ENCODE measurements at places on chromosomes 2 and 18.

DNA sequence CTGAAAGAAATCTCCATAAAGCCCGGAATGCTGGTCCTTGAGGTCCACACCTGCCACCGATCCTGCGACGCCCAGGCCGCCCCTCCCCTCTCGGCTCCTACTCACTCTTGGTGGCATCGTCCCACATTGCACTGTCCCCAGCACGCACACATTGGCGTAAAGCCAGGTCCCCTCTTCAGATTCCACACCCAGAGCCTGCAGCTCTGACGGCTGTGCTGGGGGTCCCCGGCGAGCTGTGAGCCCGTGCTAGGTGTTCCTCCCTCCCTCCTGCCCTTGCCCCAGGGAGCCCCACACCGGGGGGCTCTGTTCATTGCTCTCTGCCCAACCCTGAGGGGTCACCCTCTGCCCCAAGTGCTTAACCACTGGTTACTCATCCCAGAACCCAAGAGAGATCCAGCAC lies 8.5 kb downstream of the TPO start:
- no peak for DNase-seq

DNA sequence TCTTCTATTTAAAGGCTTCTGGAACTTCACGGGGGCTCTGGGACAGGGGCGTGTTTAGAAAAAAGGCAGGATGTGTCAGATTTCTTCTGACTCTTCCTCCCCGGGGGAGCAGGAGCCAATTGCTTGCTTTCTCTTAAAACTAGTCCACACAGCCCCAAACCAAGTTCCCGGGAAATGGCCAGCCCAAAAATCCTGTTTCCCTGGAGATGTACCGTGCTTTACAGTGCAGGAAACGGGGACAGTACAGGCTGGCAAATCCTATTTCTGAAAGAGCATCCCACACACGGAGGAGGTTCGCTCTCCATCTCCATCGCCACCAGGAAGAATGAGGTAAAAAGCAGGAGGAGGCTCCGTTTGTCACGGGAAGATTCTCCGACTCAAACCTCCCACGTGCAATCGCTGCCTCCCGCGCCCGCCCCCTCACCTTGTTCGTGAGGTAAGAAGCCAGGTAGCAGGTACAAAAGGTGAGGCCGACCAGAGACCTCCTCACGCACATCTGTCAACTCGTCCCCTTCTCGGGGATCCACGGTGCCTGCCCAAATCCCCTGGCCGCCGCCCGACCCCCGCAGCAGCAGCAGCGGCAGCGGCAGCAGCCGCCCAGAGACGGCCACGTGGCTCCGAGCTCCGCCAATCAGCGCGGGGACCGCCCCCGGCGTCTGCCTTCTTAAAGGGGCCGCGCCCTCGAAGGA lies 15.6 kb upstream of the RIOK3 start:
- peak; percentile 51 for DNase-seq

- DNase-seq: no peak
These were observed 706 bp downstream of the UBXN2A start for GRCh38 chr2:23940718-23941620.

DNA sequence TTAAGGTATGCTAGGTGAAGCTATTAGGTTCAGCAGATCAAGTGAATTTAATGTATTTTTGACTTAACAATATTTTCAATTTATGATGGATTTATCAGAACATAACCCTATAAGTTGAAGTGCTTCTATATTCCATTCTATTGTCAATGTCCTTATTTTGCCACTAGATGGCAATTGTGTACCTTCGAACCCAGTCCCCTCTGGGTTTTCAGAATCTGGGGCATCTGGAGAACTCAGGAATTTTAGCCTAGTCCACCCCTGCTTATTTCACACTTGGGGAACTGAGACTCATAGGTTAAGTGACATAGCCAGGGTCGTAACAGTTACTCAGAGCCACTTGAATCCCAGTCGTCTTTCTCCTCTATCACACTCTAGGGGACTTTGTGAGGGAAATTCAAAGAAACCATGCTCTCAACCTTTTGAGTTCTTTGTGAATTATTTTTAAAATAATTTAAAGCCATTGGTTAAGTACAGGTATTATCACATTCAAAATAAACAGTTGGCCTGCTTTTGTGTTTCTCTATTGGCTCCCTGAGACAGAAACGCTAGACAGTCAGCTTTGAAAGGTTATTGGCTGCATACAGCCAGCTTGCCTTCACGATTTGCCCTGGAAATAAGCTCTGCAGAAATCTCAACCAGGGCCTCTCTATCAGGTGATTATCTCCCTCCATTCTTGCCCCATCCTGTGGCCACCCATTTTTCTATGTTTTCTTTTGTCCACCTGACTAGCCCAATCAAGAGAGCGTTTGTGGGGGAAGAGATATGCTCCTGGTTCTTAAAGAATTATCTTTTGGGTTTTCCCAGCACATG lies 145.0 kb downstream of the TTC27 start:
- no peak for DNase-seq

DNA sequence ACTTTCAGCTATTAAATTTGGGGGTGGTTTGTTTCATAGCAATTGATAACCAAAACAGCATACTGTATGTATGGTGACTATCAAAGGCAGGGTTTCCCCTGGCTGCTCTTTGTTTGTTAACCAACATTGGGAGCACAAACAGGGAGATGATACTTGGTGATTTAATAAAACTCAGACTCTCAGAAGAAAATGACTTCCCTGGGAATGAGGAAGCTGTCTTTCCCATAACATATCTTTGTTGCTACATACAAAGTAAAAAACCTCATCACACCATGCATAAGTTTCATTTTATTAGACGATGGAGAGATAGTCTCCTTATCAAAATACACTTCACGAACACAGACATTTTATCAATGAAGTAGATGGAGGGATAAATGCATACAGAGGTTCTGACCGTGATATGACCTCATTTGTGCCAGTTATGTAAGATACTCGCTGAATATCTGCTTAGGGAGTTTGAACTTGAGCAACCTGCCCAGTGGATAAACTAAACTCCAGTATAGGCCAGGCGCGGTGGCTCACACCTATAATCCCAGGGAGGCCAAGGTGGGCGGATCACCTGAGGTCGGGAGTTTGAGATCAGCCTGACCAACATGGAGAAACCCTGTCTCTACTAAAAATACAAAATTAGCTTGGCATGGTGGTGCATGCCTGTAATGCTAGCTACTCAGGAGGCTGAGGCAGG lies 3.8 kb upstream of the NFE2L2 start:
- DNase-seq: no peak

DNA sequence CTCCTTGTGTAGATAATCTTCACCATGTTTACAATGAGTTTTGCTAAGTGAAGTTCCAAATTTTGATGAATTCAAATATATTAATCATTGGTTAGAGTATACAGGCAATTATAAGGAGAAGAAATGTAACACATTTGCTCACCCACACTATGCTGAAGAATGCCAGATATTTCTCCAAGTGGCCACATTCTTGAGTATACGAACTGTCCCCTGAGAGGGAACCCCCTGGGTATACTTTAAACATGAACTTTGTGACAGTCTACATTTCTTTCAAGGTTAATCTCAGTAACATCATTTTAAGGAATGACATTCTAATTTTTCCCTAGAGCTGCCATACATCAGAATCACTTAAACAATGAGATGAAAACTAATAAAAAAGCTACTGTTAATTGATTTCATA lies 39.8 kb upstream of the CDKL4 start:
- DNase-seq: no peak

DNA sequence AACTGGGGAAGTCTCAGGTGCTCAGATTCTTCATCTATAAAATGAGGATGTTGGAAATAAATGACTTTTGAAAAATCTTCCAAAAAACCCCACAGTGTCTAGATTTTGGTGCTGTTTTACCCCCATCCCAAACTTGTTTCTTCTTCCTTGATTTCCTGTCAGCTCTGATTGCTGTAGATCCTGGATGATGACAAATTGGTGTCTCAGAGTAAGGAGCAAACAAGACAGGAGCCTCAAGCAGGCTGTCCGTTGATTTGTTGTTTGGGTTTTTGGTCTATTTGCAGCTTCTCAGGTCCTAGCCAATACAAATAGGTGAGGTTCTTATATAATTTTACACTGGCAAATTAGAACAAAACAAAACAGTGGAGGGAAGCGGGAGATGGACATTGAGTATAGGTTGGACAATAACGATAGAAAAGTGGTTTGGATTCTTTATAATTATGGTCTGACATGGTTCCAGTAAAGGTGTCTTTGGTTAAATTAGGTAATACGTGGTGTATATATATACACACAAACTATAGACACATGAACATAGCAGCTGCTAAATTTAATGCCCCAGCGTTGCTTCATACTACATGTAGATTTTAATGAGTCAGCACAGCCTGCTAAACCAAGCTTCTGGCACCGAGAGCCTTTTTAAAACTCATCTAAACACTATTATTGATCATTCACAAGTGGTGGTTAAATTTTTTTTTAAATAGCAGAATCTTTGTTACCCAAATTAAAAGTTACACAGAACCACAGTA lies 142.5 kb downstream of the FMNL2 start:
- no peak for DNase-seq

DNA sequence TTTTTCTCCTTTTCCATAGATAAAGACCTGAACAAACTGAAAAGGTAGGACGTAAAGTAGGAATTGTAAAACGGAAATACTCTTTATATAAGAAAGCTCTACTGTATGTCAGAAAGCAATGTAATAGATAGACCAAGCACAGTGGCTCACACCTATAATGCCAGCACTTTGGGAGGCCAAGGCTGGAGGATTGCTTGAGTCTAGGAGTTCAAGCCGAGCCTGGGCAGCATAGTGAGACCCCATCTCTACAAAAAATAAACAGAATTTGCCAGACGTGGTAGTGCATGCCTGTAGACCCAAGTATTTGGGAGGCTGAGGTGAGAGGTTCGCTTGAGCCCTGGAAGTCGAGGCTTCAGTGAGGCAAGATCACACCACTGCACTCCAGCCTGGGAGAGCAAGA lies 7.6 kb downstream of the ZNF397 start:
- DNase-seq: no peak

DNA sequence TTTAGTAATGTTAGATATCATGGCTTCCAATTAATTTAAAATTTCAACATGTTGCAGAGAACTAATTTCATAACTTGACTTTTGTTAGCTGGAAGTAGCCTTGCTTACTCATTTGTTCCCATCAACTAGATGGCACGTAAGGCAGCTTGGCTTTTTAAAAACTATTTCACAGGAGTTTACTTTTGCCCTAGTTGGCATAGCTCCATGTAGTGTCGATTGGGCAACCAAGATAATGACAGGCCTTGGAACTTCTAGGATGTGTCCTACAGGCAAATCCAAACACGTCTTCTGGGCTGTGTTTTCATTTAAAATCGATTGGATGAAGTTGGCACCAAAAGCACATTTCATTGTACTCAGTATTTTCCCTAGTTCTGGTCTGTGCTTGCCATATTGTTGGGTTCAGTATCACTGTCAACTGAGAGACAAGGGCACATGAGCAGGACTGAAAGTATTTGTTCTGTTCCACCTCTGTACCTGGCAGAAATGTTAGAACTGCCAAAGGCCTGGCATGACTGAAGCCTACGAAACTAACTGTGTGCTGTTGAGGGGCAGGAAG lies 29.4 kb downstream of the HADHB start:
- no peak for DNase-seq

DNA sequence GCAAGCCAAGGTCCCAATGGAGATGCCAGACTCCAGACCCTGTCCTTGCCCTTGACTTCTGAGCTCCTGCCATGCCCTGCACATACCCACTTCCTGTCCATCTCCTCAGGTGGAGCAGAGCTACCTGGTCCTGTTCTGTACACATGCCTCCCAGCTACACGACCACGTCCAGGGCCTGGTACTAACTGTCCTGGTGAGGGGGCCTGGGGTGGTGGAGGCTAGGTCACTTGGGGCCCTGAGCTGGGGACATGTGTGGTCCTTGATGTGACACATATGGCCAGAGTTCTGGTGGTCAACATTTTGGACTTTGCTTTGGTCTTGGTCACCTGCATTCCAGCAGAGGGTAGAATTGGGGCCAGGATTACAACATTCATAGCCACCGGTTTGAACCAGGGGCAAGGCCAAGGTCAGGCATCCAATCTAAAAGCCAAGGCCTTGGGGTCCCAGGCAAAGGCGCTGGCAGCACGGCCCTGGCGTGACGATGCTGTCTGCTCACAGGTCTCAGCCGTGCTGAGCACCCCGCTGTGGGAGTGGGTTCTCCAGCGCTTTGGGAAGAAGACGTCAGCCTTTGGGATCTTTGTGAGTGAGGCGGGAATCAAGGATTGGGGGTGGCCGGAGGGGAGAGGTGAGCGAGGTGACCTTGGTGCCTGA lies 12.6 kb downstream of the MFSD2B start:
- DNase-seq: no peak

DNA sequence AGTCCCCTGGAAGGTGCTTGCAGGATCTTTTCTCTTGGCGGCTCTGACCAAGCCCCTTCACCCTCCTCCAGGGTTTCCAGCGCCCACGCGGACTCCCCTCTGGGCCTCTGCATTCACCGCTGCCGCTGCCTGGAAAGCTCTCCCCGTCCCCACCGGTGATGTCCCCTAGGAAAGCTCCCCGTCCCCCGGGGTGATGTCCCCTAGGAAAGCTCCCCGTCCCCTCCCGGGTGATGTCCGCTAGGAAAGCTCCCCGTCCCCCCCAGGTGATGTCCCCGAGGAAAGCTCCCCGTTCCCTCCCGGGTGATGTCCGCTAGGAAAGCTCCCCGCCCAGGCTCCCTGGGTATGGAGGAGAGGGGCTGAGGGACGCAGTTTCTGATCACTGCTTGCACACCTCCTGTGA lies 27.9 kb downstream of the ZAP70 start:
- no peak for DNase-seq

- DNase-seq: no peak
These were observed 151.0 kb downstream of the TRIB2 start for GRCh38 chr2:12867631-12868287.

DNA sequence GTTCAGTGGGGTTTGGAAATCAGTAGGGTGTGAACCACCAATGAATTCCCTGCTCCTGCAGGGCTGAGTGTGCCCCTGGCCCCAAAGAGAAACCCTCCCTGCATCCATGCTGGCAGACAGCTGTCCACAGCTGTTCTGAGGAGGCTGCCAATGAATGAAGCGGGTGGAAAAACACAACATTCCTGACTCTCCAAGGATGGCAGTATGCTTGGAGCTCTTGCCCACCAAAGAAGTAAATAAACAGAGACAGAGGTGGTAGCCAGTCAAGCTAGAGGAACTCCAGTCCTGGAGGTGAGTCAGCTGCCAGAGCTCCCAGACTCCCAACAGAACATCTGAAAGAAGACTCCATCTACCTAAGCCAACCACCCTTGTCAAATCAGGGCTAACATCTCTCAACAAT lies 6.2 kb downstream of the ZBTB7C start:
- DNase-seq: no peak

DNA sequence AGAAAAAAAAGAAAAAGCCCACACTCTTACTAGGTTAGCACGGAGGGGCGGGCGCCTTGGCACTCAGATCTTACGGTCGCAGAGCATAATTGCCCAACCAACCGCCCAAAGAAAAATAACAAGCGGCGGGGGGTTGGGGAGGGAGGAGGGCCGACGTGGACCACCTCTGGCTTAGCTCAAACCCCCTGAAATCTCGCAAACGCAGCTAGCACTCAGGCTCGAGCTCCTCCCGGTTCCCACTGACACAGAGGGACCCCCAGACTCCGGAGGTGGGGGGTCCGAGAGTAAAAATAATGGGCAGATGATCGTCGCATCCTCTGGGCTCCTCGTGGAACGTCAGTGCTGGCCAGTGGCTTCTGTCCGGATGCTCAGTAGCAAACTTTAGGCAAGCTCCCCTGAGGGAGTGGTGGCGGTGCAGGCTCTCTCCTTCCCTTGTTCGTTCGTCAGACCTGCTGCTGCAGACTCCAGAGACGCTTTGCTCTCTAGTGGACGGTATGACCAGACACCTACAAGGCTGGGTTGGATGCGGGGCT lies 12.0 kb downstream of the CATIP start:
- DNase-seq: no peak

GRCh38 chr2:206979922-206980321 lies 40.6 kb downstream of the CPO start:
- DNase-seq: no peak
